ENCODE measurements at places on chromosomes 7 and 10. TPM values are rescaled to one million over a fixed set of nuclear protein-coding genes. Genes with fewer than 3 reads are reported as not detected.

DNA sequence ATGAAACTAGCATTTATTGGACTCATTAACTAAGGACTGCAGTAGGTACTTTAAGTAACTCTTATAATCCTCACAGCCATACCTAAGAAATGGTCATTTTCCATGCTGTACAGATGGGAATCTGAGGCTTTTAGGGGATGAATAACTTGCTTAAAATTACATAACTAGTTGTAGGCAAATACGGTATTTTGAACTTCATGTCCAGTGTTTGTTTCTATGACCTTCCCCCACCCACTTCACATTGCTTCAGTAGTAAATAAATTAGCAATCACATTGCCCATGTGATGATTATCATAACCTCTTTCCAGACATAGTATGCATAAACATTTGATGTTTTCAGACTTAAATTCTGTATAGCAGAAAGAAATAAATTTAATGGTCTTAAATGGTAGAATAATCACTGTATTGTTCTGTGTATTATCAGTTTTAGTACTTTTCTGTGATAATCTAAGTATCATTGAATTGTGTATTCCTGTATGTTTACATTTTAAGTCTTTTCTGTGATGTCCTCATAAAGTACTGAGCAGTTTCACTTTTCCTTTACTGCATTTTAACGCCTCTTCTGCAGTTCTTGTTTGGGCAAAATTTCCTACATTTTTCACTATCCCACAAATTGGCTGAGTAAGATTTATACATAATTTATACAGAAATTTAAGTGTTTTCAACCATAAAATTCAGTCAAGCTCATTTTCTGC, 48.3 kb downstream of the ANKIB1 start:
- no peak for DNase-seq

Gene MAPK8
- polyA plus RNA-seq: 18.4 TPM

- no peak for DNase-seq
Observed at GRCh38 chr7:99002148-99002826, 124.0 kb downstream of the TRRAP start.

GRCh38 chr7:155836216-155837125, 24.2 kb upstream of the SHH start:
- no peak for DNase-seq

- no peak for DNase-seq
Observed at GRCh38 chr10:80855348-80855971, 317.8 kb downstream of the SH2D4B start.

- no peak for DNase-seq
Observed at GRCh38 chr10:102723989-102724388, 9.6 kb downstream of the SFXN2 start.

Gene CNNM2
- polyA plus RNA-seq: 1.6 TPM

- no peak for DNase-seq
Observed at GRCh38 chr7:111080495-111081105, 10.3 kb upstream of the LRRN3 start.
